ENCODE measurements at places on chromosomes 7 and 10.

DNA sequence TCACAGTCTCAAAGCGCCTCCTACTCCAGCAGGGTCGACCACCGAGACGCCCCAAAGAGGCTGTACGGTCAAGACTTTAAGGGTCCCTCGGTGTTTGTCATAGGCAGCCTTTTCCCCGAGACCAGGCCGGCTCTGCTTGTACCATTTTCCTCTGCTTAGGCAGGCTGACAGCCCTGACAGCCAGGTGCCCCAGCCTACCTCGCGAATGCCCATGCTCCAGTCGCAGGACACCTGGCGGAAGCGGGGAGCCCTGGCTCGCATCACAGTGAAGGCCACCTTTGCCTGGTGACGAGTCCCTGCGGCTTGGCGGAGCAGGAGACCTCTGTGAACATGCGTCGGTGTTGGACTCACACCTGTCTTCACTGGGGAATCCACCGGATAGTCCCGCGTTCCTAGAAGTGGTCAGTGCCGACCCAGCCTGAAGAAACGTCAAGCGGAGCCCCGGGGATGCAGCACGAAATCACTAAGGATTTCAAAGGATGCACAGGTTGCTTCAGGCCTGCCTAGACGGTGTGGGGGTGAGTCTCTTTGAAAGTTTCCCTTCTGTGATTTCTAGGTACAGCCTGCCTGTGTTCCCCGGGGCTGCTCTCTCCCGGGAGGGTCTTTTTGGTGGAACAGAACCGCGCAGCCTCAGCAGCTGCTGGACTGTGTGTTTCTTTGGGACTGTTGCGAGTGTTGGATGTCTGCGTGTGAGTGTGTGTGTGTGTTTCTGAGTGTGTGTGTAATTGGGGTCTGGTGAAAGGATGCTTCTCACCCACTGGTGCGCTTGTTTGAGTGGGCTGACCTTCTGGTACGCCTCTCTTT lies 30.5 kb upstream of the ZNF273 start:
- no peak for DNase-seq

DNA sequence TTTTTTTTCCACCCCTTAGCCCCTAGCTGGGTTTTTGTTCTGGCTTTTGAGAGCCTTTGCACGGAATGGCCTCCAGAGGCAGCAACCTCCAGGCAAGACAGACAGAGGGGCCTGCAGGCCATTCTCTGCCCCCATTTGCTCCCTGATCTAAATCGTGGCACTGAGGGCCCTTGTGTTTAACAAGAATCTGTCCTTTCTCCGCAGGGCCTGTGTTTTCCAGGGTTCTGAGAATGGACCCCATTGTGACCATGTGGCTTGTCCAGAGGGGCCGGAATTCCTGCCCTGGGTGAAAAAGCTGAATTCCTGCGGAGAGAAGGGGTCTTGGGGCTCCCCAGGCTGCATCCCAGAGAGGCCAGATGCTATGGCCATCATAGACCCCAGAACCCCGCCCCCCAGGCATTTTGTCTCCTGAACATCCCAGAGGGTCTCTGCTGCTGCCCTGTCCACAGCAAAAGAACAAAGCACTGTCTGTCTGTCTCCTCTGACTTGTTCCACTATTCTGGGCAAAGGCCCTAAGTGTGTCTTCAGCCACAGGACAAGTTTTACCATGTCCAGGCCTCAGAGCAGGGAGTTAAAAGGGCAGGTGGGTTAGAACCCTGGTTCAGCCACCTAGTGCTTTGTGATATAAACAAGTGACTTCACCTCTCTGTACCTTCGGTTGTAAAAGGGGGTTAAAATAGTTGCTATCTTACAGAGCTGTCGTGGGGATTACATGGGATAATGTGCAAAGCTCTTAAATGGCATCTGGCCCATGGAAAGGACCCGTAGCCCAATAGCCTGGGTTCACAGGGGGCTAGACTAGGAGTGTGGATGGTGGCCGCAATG lies 155.6 kb downstream of the SH3PXD2A start:
- no peak for DNase-seq

GRCh38 chr10:75643944-75644692 lies 212.7 kb downstream of the LRMDA start:
- no peak for DNase-seq

GRCh38 chr10:117274509-117274908 lies 33.6 kb downstream of the SLC18A2 start:
- no peak for DNase-seq

- DNase-seq: no peak
These were observed 369.2 kb downstream of the GFRA1 start for GRCh38 chr10:115903845-115904244.

DNA sequence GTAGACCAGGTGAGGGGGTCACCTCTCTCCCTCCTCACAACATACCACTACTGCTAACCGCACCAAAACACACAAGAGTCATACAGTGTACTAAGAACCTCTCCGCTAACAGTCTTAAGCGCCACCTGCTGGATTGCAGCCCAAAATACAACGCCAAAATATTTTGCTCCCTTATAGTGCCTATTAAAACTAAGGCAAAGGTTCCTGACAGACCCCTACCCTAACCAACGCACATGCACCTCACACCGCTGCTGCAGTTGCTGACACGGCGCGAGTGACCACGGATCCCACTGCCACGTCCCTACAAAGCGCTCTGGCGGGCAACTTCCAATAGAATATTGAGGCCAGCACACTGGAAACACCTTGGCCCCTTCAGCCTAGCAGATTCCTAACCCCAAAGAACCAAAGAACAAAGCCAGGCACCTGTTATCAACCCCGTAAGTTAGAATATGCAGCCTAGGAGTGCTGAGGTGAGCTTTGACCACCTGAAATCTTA lies 563.6 kb upstream of the SEMA3D start:
- peak; percentile 47 for DNase-seq

- no peak for DNase-seq
These were observed 104.0 kb upstream of the ZEB1 start for GRCh38 chr10:31215052-31215451.

DNA sequence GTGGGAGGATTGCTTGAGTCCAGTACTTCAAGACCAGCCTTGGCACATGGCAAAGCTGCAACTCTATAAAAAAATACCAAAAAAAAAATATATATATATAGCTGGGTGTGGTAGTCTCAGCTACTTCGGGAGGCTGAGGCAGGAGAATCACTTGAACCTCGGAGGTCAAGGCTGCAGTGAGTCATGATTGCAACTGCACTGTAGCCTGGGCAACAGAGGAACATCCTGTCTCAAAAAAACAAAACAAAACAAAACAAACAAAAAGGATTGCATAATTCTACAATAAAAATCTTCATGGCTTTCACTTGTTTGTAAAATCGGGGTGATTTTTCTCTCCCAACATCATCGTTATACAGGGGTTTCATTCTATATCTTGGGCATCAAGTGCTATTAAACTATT lies 35.1 kb downstream of the GUSB start:
- no peak for DNase-seq

DNA sequence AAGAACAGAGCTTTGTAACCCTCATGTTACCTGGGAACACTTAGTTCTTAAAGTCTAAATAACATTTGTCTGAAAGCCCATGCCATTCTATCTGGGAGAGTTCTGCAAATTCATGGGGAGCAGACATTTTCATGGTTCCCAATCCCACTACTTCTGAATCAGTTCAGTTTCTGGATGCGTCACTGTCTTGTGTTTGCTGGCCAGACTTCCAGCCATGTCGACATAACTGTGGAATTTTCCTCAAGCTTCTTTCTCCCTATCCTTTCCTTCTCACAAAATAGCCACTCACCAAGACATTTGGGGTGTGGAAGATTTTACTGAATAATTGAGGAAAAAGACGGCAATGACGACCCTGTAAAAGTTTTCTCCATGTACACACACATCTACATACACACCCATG lies 272.5 kb downstream of the NEBL start:
- DNase-seq: no peak

DNA sequence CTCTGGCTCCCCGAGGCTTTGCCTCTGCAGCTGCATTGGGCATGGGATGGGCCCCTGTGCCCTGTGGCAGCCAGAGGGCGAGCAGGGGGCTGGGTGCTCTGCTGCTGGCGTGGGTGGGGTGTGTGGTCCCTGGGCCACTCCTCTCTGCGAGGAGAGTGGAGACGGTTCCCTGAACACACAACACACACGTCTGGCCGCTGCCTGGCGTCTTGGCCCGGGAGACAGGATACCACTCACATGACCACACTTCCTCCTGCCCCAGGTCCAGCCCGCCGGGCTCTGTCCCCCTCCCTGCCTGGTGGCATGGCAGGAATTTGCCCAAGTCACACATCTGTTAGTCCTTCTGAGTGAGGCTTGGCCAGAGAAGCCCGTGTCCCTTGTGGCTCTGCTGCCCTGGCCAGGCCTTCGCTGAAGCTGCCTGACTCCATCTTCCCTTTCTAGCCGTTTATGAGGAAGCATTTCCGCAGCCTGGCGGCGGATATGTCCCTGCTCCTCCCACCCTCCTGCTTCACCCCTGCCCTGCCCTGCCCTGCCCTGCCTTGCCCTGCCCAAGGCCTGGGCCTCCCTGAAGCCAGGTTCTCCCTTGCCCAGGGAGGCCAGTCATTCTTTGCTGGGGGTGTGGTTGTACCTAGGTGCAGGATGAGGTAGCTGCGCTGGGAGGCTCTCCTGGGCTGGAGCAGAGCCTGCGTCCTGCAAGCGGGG lies 3.0 kb downstream of the BRI3 start:
- DNase-seq: no peak

DNA sequence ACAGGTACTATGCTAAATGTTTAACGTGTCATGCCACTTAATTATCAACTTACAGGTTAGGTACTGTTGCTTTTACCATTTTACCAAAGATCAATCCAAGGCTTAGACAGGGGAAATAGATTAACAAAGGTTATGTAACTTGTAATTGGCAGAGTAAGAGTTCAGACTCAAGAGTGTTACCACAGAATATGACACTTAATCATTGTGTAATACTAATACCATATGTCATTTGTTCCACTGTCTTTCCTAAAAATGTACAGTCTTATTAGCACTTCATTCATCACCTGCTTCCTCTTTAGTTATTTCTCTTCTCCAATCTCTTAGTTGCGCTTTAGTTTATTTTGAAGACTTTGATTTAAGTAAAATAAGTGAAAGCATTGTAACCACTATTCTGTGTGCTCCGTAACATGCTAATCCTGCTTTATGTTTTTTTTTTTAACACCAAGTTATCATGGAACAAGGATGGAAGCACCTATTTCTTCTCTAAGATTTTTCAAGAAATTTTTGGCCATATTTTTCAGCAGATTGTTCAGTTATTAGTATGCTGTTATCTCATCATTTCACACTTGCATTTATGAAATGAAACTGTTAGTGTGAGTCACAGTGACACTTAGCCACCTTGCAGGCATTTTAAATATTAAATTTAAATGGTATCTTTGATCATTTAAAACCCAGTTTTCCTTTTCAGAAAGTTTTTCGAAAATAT lies 197.3 kb downstream of the PHF14 start:
- DNase-seq: no peak

- DNase-seq: no peak
These were observed 158.8 kb upstream of the LYZL2 start for GRCh38 chr10:30788307-30788706.
